ENCODE measurements at places on chromosomes 11 and 22.

GRCh38 chr22:29116397-29117123 is 43.7 kb downstream of the KREMEN1 start:
- DNase-seq: no peak

DNA sequence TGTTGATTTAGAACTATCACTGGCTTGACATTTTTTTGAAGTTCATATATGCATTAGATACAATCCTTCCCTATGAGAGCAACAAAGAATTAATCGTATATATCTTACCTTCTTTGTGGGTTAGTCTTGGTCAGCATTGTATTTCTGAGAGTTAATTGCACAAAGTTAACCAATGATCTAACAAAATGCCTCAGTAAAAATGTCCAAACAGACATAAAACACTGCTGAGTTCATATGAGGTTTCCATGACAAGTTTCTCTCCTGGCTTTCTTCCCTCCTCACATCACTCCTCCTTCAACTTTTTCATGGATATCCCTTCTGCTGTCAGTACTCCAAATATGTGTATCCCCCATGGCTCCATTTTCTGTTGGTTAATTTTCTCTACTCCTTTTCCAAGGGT is 9.0 kb downstream of the MAP6 start:
- no peak for DNase-seq

GRCh38 chr11:33953289-33953688 is 61.4 kb upstream of the LMO2 start:
- DNase-seq: no peak

GRCh38 chr11:134686460-134687061 is 274.5 kb upstream of the B3GAT1 start:
- DNase-seq: no peak

GRCh38 chr11:88300888-88301487 is 36.5 kb downstream of the CTSC start:
- DNase-seq: no peak

Measured in cortex of kidney (tissue), 1 donor.